D341Med (cell line): ENCODE measurements at places on chromosomes 12 and 14.

DNA sequence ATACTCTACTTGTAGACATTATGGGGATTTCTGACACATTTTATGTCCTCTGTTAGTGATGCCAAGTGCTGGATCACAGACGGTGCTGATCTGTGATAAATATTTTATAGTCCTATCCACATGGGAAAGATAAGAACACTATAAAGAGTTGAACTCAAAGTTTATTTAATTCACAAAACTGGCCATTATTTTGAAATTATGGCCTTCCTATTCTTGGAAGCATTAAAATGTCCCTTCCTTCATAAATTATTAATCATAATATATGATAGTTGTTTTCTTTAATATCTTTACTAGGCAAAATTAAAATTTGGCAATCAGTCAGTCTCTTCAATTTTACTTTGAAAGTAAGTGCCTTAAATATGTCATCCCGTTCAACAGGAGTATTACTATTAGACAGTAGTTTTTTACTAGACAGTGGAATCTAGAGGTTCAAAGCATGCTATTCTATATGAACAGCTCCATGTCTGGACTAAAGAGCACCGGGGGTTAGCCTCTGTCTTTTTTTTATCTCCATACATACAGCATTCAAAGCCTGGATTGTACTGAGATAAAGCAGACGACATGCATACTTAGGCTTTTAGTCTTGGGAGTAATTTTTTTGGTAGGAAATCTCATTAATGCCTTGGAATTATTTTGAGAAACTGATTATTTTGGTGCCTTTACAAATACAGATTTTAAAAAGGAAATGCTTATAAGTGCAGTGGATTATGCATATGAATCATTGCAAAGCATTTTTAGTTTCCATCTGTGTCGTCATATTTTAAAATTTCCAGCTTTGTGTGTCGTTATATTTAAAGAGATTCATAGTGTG is 306.1 kb upstream of the RGS6 start:
- DNase-seq = no peak

DNA sequence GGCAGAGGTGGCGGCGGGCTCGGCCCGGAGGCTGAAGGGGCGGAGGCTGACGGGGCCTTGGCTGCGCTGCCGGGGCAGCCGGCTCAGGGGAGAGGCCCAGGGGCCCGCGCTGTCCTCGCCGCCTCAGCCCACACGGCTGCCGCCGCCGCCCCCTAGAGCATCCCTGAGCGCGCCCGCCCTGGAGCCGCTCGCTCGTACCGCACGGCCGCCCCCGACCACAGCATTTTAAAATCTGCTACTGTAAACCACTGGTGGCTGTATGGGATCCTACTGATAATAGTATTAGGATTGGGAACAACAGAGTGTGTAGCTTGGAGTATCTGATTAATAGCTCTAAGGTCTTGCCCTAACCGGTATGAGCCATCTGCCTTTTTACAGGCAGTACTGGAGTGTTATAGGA is 22.2 kb upstream of the EDDM3A start:
- no peak for DNase-seq

- peak; percentile 41 for DNase-seq
These were observed 150.2 kb upstream of the CLEC14A start for GRCh38 chr14:38405851-38406635.

DNA sequence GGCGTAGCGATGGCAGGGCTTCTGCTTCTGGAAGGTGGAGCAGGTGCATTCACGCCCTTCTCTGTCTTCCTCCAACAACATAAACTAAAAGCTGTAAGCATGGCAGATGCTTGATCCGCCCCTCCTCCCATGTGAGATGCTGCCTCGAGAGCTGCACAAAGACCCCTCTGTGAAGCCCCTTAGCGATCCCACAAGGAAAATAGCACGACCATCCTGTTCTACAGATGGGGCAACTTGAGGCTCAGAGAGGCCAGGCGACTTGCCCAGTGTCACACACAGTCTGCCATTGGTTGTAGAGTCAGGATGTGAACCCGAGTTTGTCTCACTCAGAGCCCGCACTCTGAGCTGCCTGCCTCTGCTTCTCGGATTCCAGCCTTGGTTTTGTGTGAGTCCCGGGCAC is 144.4 kb downstream of the SCARB1 start:
- DNase-seq = no peak

DNA sequence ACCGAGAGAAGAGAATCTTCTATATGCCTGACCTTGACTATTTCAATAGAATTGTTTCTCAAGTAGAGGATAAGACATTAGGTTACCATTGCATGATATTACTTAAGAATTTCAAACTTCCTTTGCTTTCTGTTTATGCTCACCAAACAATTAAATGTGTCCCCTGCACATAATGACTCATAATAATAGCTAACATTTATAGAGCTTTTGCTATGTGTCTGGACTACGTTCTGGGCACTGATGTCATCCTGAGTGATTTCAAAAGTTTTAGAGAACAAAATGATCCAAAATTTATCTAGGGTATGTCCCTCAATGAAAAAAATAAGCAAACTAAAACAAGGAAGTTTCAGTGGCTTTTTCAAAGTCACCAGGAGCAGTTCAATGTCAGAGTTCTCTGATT is 38.8 kb downstream of the SLC15A5 start:
- DNase-seq = no peak

DNA sequence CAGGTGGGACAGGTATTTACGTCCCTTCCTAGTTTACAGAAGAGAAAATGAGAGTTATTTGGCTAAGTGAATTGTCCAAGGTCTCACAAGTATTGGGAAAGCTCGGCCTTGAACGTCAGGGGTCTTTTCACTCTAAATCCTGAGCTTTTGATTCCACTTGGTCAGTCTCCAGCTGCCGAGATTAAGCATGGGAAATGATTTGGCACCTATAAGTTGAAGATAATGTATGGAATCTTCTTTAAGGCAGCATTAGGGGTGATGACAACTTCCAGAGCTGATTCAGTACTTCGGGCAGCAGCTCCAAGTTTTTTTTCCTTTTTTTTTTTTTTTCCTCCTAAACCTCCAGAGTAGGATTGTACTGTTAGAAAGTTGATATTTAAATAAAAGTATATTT is 722 bp downstream of the FAM234B start:
- no peak for DNase-seq

DNA sequence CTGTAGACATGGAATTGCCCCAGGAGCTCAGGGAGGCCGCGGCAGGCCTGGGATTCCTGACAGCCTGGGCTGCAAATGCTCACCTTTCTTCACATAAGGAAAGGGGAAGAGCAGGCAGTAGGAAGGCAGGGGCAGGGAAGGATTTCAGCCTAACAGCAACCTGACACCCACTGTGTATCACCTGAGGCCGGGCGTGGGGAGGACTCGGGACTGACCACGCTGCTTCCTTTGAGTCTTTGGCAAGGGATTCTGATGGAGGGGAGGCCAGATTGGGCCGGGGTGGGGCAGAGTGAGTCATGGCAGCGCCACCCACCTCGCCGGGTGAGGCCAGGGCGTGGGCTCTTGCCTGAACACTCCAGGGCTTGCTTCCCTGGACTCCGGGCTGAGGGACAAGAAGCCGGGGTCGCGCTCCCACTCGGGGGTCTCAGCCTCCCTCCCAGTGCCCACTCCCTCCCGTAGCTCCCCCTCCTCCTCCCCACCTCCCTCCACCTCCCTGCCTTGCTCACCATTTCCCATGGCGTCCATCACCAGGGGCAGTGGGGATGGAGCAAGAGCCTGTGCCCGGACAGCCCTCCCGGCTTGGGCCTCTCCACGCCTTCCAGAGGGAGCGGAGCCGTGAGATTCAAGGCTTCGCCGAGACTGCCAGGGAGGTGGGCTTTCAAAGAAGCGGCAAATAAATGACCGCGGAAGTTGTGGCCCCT is 247.9 kb upstream of the RTL1 start:
- no peak for DNase-seq

GRCh38 chr12:2052826-2053678 is at the start of gene CACNA1C:
Gene CACNA1C (plus strand): TSS chr12:2052987. CDS start chr12:2053563, 576 bp downstream.
- peak; percentile 90 for DNase-seq

DNA sequence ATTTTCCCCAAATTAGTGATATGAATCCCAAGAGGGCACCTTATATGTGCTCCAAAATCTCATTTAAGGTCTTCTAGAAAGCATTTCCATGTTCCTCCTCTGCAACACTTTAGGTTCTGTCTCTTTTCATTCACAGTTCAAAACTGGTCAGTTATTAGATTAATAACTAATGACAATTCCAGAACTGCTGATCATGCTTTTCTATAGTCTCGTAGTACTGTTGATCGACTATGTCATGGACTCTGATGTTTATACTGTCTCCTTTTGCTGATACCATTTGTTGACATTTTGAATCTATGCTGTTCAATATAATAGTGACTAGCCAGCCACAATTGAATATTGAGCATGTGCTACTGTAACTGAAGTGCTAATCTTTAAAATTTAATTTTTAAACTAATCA is 728.3 kb downstream of the LRFN5 start:
- no peak for DNase-seq

GRCh38 chr12:27987331-27987730 is 14.8 kb upstream of the PTHLH start:
- DNase-seq = no peak

DNA sequence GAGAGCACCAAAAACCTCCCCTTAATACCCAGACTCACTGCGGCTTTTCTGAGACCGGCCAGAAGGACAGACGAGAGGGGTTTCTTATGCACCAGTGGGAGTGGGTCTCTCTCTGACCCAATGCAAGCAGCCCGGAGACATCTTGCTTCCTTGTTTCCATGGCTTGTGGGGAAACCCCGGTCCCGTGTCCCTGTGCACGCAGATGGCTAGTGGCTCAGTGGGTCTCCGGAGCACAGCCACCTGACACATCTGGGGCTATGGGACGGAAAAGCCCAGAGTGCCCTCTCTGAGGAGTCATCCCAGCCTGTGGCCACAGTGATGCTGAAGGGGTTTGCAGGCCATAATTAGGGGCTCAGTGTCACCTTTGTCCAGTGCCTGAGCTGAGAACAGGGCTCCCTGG is 197.6 kb downstream of the PHETA1 start:
- no peak for DNase-seq

GRCh38 chr12:10365696-10366405 is 24.0 kb downstream of the KLRK1 start:
- DNase-seq = no peak

DNA sequence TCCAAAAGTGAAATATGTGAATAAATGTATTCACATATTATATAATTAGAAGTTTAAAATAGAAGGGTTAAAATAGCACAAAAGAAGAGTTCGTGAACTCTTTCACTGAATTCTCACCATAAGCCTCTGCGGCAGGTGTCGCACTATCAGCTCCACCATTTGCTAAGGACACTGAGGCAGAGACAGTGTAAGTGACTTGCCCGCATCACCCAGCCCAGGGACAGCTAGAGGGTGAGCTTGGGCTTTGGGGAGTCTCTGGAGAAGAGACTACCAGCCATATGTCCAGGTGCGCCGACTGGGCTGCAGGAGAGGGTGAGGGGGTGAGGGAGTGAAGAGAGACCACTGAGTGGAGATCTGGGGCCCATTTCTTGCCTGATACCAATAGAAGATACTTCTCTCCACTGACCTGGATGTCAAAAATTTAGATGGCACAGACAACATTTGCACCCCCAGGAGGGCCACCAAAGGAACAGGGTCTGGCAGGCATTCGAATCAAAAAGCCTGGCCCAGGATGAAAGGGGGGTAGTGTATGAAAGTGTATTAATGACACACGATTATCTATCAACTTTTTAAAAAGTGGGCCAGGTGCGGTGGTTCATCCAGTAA is 28.5 kb downstream of the FAIM2 start:
- no peak for DNase-seq
